ENCODE measurements at places on chromosomes 3 and 15. TPM values are rescaled to one million over a fixed set of nuclear protein-coding genes. Genes with fewer than 3 reads are reported as not detected.

The ZPLD1 gene
- 0.72 TPM for total RNA-seq

The WDR49 gene
- not detected for total RNA-seq

The MUC13 gene
- not detected for total RNA-seq

The RAB6B gene
- 0.15 TPM for total RNA-seq

The ZBED2 gene
- total RNA-seq: 124 TPM

Measured in hair follicular keratinocyte (primary cell).